ENCODE measurements at places on chromosomes 6 and 20.

DNA sequence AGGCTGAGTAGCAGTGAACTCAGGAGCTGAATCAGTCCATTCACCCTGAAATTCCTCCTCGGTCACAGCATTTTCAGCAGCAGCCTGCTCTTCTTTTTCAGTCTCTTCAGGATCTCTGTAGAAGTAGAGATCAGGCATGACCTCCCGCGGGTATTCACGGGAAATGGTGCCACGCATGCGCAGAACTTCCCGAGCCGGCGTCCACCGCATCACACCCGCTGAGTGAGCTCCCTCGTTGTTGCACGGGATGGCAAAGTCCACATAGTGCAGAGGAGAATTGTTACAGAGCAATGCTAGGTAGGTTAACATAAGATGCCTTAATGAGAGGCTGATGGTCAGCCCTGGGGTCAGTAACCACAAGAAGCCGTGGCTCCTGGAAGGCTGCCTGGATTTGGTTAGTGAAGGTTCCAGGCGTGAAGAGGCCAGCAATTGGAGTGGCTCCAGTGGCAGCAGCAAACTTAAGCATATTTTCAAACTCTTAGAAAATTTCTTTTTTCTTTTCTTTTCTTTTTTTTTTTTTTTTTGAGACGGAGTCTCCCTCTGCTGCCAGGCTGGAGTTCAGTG, 113.5 kb upstream of the HDAC2 start:
- DNase-seq, result no peak

DNA sequence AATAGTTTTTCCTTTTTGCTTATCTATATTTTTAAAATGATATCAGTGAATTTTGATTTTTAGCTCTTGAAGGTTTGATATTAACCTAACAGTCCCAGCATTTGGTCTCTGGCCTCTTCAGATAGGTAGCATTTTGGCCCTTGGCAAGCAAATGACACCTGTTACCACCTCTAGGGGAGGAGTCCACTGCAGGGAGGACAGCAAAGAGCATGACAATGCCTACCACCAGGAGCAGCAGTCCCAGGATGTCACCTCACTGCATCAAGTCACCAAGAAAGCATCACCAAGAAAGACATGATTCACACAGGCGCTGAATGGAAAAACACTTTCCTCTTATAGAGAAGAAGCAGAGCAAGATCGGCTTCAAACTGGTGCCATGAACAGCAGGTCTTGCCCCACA, 224.3 kb downstream of the UBE3D start:
- no peak for DNase-seq

DNA sequence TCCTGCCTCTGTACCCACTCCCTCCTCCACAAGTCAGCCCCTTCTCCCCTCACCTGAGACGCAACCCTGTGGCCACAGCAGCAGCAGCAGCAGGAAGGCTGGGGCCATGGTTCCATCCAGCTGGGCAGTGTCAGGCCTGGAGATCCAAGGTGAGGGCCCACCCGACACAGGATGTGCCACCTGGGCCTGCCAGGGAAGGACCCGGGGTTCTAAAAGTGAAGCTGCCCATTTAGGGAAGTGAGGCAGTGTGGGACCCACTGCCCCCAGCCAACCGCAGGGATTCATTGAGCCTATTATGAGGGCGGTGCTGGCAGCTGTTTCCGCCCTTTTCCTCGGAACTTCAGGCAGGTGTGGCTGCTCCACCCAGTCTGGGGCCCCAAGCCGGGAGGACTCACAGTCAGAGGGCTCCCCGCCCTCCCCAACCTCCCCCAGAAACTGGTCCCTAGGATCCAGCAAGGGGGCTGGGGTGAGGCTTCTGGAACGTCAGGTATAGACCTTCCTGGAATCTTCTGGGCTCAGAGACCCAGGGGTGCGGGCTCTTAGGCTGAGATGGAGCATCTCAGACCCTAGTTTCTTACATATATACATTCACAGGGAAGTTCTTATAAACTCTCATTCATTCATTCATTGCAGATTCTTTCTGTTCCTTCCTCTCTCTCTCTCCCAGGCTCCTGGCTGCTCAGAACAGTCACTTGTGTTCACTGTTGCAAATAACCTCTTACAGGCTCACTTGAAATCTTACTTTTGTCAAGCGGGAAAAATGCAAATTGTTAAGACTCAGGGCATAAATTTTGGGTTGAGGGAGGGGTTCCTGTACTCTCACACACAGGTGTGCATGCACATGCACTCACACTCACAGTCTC, at the start of gene TREML2:
Gene TREML2 (minus strand): TSS at position 249 of the 863 bp plus-strand sequence. CDS start 141 bp downstream, at position 108.
- no peak for DNase-seq

DNA sequence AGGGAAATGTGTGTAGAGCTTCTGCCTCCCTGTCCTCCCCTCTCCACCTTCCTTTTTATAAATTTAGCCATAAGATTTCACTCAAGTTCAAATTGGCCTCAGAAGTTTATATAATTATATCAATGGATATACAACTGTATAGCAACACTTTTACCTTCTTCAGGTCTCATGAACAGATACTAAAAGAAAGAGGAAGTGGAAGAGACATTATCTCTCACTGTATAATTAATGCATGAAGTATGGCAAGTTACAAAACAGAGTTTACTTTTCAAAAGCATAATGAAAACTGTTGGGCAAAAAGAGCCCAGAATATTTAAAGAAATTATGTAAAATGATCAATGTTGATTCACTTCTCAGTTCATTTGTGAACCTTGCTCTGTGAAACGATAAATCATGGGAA, 99.7 kb downstream of the PDE7B start:
- DNase-seq, result no peak

DNA sequence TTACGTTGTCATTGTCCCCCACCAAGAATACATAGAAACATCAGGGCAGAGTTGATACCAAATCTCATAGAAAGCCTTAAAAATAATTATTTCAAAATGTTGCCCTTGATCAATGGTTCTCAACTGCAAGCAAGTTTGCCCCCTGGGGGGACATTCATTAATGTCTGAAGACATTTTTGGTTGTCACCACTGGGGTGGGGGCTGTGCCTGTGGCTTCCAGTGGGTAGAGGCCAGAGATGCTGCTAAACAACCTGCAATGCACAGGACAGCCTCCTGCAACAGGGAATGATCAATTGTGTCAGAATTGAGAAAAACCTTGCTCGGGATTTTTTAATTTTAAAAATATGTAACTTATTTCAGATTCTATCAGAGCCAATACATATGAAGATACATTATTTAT, 130.6 kb upstream of the DOK5 start:
- DNase-seq, result no peak

DNA sequence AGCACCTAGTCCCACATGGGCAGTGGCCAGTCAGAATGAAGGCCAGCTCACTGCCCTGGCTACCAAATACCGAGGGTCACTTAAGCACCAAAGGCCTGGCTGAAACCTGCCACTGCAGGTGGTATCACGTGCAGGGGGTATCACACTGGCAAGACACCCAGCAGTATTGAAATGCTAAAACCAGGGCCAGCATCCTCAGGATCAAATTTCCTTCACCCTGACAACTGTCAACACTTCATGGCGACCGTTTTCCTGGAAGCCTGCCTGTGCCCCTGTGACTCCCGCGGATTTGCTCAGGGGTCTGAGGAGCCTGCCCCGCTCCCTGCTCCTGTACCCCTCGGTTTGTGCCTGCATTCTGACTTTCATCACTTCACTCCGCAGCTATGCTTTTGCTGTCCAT, 151.1 kb downstream of the TTLL2 start:
- DNase-seq, result no peak

GRCh38 chr20:12925210-12925755, 83.5 kb upstream of the SPTLC3 start:
- peak; percentile 77 for DNase-seq

DNA sequence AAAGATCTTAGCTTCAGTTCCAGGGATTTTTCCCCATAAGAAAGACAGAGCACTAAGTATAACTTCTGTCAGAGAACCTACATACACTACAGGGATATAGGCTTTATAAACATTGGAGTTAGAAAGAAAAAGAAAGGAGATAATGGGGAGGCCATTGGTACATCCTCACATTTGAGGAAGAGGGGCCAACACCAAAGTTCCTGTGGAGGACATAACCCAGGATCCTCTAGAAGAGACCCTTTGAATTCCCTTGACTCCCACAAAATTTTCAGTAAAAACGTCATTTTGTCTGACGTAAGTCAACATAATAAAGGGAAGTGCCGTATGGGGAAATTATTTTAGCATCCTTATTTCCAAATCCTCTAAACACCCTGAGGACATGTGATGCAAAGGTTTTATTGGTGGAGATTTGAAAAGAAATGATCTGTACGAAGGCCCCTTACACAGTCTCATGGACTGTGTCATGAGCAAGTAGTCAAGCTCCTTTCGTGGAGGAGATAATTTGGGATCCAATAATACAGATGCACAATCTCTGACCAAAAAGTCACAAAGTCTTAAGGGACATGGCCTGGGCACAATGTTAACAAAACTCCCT, 33.2 kb downstream of the HLA-DRA start:
- no peak for DNase-seq

- no peak for DNase-seq
These were observed 10.9 kb downstream of the HIVEP2 start for GRCh38 chr6:142934106-142934505.

DNA sequence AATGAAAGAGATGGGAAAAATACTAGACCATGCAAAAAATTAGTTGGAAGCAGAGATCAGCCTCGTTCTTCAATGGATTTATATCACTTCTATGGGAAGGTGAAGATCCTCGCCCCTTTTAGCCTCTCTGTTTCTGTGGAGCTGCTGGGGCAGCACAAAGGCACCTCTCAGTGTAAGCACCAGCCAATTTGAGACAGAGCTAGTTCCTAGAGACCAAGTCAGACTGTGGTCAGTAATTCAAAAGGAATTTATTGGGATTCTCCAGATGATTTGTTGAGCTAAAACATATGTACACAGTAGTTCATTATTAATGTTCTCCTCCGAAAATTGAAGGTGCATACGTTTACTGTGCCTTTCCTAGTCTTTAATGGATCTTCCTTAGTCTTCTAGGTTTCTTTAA, 42.4 kb downstream of the SCGN start:
- DNase-seq, result no peak

DNA sequence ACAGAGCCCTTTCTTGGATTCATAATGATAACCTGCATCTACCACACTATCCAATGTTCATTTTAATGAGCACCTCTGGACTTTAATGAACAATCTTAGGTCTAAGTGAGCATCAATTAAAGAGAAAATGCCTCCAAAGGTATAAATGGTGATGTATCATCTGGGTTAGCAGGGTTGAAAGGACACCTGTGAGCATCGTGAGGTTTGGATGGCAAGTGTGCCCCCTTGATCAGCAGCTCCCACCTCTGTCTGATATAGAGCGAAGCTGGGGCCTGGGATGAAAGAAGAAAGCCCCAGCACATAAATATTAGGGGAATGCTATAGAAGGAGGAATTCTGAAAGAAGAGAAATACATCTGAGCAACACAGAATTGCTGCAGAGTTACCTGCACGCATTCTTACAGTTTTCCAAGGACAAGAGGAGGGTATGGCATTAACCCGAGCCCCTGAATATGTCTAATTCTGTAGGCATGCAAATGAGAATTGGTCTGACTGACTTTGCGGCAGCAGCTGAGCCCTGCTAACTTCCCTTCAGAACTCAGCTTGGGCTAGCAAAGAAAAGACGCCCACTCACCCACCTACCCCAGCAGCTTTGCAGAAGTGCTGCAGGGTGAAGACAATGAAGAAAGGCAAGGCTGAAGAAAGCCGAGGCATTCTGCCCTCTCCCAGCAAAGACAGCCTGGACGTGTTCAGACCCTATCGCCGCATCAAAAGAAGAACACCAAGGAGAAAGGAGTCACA, 136.2 kb downstream of the GMPR start:
- DNase-seq, result no peak

GRCh38 chr6:161259302-161259701, 14.6 kb downstream of the AGPAT4 start:
- DNase-seq, result no peak

DNA sequence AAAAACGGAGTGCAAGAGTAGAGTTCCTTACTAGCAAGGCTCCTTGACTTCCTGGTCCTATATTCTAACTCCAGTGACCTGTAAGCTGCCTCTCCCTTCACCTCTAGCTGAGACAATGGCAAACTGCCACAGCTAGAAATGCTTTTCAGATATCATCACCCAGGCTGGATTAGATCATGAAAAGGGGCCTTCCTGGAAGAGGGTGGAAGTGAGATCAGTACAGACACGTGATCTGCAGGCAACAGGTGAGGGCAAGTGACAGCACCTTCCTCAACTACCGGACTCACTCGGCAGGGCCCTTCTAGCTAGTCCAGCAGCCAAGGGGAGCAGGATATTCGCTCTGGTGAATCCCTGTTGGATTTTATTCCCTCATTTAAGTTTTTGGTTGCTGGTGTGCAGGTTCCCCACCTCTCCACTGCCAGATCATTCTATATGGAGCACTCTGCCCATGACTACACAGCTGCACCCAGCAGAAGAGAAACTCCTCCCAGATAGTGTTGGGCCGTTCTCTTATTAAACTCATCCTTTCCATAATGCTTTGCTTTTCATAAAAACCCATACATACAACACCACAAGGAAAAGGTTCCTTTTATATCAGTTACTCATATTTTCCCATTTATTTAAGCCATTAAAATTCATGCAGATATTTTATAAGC, 26.4 kb upstream of the FAM83C start:
- DNase-seq, result no peak

GRCh38 chr20:34110025-34110744, 1.9 kb downstream of the EIF2S2 start:
- no peak for DNase-seq

GRCh38 chr6:119337252-119337651, 12.3 kb downstream of the MAN1A1 start:
- no peak for DNase-seq

- peak; percentile 32 for DNase-seq
These were observed 968 bp downstream of the PHF3 start for GRCh38 chr6:63636518-63637021.

Data from COR-L47 (cell line).